Neuronal stem cell (in vitro differentiated cells): ENCODE measurements at places on chromosomes 12 and 14.

DNA sequence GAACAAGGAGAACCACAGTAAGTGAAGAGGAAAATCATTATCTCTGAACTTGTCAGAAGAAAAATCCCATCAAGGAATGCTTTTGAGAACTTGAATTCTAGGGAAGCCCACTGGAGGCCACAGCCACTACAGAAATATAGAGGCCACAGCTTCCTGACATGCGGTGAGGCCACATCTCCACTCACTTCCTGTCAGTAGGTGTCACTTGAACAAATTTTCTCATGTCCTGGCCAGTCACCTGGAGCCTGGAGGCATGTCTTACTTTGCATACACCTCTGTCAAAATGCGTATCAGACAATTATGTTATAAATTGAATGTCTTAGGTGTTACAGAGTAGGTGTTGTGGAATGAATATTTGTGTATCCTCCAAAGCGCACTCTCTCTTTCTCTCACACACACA is 370.3 kb downstream of the DAD1 start:
- DNase-seq, result no peak

GRCh38 chr14:22052795-22053194 is 379.2 kb upstream of the OR4E1 start:
- no peak for DNase-seq

GRCh38 chr12:60034147-60034546 is 438.3 kb downstream of the SLC16A7 start:
- DNase-seq, result no peak

GRCh38 chr12:120725151-120725658 is 421 bp upstream of the ACADS start:
- DNase-seq, result no peak

- no peak for DNase-seq
These were observed 14.9 kb downstream of the DCAF5 start for GRCh38 chr14:69137843-69138535.

- DNase-seq, result no peak
These were observed 577 bp downstream of the DTX3 start for GRCh38 chr12:57604992-57605810.

DNA sequence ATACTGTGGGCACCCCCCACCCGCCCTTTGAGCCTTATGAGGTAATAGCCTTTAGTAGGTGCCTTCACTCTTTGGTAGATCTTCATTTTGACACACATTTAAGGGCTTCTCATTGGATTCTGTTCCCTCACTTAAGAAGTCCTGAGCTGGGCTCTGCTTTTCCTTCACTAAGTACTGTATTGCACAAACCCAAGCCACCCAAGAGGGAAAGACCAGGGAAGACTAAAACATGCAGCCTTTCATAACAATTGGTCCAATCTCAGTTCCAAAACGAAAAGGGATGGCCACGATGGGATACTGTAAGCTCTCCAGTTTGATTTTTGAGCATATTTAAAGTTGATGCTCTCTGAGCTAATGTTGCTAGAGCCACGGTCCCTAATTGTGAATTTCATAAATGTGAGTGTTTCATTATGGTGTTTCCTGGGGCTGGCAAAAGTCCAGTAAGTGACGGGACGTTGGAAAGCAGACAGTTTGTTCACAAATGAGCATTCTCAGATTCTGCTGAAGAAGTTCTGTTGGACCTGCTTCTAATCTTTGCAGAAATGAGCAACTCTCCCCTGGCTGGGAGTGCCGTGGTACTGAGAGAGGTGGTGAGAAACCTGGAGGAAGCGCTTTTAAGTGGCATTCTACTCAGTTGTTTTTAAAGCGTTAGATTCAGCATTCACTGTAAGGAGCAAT is 9.4 kb downstream of the SSPN start:
- DNase-seq, result no peak

- no peak for DNase-seq
These were observed 20.1 kb downstream of the SPRING1 start for GRCh38 chr12:116717466-116718437.

- no peak for DNase-seq
These were observed 56.1 kb upstream of the DDX11 start for GRCh38 chr12:31017535-31017934.

GRCh38 chr12:15856097-15856982 is 25.8 kb upstream of the STRAP start:
- DNase-seq, result peak; percentile 56

DNA sequence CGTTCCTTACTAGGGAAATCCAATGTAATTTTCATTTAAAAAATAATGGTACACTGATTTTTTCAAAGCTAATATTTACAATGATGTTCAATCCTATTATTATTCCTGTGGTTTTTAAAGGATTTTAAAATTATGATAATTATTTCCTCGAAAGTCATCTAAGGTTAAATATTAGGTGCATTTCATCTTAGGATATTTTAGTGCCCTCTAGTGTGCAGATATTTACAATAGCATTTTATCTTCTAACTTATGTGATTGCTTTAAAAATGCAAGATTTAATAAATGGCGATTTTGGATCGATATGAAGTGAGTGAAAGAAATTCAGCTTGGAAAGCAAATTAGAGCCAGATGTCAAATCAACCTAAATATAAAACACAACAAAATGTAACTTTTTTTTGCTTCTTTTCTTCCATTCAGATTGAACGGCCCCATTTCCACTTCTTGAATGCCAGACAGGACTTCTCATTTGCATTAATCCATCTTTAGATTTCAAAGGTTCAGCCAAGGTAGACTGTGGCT is 293.5 kb downstream of the SLC6A15 start:
- DNase-seq, result no peak

- DNase-seq, result no peak
These were observed 46.6 kb downstream of the CNTN1 start for GRCh38 chr12:40738856-40739255.

DNA sequence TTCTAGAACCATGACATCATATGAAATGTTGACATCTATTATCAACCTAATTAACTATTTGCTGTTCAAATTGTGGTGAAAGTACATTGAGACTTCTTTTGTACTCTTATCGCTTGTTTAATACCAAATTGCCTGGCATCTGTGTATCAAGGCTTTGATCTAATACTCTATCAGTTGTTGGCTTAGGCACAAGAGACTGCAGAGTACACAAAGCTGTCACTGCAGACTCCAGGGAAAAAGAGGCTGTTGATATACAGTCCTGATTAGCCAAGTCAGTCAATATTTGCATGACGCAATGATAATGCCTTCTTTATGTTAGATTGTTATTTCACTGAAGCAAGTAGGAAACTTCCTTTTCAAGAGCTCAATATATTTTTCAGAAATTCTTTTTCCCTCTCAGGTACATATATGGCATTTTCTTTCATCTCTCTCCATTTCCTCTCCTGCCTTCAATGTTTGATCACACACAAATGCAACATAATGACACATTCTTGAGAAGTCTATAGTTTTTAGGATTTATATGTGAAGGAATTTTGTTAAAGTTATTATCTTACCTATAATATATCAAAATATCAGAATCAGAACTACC is 32.3 kb upstream of the PTCSC3 start:
- no peak for DNase-seq

- no peak for DNase-seq
These were observed 57.6 kb downstream of the ST8SIA1 start for GRCh38 chr12:22276867-22277266.

DNA sequence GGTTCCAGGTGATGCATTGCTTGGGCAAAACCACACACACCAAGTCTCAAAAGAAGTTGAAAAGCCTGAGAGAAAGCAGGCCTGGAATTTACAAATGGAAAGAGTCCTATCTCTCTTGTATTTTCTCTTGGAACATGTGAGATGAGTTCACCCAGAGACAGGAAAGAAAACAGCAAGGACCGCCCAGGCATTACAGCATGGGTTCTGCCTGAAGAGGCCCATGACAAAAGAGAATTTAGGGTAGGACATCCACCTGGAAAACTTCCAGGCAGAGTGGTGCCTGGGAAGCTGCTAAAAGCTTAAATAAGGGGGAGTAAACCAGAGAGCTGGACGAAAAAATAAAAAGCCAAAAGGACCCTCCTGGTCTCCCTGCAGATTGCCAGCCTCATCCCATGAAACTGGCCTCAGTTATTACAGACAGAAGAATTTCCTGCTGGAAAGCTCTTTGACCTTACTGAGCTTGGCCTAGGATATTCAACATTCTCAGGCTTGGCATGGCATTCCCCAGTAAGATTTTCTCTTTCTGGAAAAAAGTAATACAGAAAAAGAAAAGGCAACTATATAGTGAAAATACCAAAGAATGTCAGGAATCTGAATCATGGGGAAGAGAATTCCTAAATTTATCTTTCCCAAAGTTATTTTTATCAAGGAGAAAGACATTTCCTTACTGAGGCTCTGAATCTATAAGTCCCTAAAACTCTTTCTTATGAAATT is 121.3 kb upstream of the NUDT4 start:
- DNase-seq, result no peak

DNA sequence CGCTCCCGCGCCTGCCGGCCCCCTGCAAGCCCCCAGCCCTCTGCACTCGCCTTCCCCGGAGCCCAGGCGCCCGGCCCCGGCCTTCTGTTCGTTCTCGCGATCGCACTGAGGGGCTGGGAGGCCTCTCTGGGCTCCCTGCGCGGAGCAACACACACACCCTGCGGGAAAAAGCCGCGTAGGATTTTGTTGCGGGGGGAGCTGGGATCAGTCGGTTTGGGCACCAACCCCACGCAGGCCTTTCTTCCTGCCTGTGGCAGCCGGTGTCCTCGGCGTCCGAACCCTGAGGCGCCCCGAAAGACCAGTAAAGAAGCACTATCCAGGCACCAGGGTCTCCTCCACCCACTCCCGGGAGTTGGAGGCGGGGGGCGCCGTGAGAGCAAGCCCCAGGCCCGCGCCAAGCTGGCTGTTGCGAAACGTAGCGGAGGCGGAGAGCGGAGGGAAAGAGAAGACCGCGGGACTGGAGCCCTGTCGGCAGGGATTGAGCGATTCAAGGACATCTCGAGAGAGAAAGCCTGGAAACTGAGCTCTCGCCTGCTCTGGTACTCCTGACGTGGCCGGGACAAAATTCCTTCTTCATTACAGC is 1.9 kb upstream of the HOXC5 start:
- DNase-seq, result no peak

GRCh38 chr12:16435875-16436554 is 88.6 kb downstream of the MGST1 start:
- no peak for DNase-seq

GRCh38 chr14:56124327-56124726 is 6.1 kb downstream of the PELI2 start:
- no peak for DNase-seq

- no peak for DNase-seq
These were observed 22.2 kb downstream of the CYP46A1 start for GRCh38 chr14:99706107-99706900.

GRCh38 chr12:113469224-113469948 is 2.3 kb downstream of the LHX5 start:
- no peak for DNase-seq

- DNase-seq, result no peak
These were observed 1.4 kb downstream of the TMTC2 start for GRCh38 chr12:82688035-82688501.

DNA sequence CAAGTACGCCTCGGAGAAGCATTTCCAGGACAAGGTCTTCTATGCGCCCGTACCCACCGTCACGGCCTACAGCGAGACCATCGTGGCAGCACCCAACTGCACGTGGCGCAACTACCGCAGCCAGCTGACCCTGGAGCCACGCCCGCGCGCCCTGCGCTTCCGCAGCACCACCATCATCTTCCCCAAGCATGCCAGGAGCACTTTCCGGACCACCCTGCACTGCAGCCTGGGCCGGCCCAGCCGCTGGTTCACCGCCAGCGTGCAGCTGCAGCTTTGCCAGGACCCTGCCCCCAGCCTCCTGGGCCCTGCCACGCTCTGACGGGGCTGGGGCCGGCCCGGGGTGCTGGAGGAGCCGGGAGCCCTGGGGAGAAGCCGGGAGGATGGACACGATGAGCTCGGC is 19.3 kb downstream of the RFLNA start:
- DNase-seq, result no peak

DNA sequence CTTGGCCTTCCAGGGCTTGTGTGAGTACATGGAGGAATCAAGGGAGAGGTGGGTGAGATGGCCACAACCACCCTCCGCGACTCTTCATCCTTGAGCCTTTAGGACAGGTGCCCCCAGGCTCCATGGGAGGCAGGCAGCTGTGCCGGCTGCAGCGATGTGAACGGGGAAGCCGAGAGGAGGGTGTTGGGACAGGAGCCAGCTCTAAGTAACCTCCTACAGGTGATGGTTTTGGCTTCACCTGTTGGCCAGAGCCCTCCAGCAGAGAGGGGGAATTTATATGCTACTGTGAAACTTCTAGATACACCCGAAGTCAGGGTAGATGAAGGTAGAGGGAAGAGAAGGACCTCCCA is 132.2 kb upstream of the HIF1A start:
- DNase-seq, result no peak

DNA sequence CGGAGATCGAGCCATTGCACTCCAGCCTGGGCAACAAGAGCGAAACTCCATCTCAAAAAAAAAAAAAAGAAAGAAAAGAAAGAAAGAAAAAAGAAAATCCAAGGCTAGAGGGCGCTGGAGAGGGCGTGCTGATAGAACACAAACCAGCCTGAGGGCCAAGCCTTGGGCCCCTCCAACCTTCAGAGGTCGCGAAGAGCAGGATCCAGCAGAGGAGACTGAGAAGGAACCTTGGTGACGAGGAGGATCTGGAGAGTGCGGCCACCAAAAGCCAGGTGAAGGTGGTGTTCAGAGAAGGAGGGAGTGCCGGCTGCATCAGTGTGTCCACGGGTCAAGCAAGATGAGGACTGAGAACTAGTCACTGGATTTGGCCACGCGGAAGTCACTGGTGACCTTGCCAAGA is 4.1 kb upstream of the DYNC1H1 start:
- no peak for DNase-seq

DNA sequence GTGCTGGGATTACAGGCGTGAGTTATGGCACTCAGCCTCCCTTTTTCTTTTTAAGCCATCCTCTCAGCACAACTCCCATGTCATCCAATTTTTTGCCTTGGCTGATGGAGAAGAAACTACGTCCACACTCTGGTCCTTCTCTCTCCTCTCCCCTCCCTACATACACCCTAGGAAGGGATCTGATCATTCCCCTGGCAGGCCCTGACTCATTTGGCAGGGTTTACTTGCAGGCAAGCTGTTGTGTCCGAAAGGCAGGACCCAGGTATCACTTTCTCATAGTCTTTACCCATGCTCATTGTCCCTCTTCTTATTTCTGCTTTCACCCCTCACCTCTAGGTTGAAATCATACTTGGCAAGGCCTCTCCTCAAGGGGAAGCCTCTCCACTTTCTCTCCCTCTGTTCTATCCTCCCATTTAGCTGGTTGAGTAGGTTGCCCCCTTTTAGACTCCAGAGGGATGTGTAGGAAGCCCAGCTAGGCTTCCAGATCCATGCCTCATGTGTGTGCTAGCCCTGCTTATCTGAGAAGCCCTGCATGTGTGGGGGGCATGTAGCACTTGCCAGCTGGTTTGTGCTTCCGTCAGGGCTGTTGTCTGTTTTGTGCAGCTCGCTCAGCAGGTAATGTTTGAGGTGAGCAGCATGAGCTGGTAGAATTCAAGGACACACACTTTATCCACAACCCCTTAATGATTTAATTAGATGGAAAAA is 14.8 kb downstream of the GPR19 start:
- no peak for DNase-seq
